Activated naive CD8-positive, alpha-beta T cell treated with anti-CD3 and anti-CD28 coated beads, Interleukin-2, amount 10 ng/mL, durations not matched to agents 7 days and 5 days (primary cell): ENCODE measurements at places on chromosomes 1 and 21. TPM values are rescaled to one million over a fixed set of nuclear protein-coding genes. Genes with fewer than 3 reads are reported as not detected.

DNA sequence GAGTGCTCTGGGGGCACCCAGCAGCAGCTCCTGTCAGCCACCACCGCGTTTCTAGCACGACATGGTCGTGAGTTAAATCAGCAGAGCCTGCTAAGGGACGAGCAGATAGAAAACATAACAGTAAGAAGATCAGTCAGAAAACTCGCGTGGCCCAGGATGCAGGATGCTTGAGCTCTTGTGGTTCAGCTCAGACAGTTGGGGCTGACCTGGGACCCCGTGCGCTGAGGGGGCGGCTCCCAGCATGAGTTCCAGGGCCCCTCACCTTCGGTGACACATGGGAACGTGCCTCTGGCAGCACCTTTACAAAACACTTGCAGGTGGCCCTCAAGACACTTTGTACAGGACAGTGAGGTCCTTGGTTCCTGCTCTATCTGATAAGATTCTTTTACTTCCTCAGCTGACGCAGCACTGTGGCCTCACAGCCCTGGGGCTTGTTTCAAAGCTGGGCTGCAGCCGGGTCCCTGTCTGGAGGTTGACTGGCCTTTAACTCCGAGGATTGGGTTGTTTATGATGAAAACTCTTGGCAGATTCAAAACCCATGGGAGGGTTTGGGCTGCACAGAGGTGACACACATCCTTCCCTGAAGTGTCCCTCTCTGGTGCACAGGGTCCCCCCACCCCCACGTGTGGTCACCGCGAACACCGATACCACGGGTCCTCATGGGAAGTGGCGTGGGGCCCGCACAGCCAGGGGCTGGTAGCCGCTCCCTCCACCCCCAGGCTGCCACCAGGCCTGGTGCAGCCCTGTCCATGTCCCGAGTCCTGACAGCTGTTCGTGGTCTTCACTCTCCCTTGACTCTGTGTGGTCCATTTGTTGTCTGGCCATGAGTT, 65.3 kb upstream of the COL6A1 start:
- DNase-seq, result no peak

GRCh38 chr21:23496729-23497128, 2110.6 kb downstream of the MRPL39 start:
- DNase-seq, result no peak

- no peak for DNase-seq
Measured at GRCh38 chr1:3051270-3052268, 17.4 kb upstream of the PRDM16 start.

- DNase-seq, result no peak
Measured at GRCh38 chr1:96995351-96995750, 273.8 kb downstream of the PTBP2 start.

- no peak for DNase-seq
Measured at GRCh38 chr1:10649517-10650201, 146.8 kb downstream of the CASZ1 start.

DNA sequence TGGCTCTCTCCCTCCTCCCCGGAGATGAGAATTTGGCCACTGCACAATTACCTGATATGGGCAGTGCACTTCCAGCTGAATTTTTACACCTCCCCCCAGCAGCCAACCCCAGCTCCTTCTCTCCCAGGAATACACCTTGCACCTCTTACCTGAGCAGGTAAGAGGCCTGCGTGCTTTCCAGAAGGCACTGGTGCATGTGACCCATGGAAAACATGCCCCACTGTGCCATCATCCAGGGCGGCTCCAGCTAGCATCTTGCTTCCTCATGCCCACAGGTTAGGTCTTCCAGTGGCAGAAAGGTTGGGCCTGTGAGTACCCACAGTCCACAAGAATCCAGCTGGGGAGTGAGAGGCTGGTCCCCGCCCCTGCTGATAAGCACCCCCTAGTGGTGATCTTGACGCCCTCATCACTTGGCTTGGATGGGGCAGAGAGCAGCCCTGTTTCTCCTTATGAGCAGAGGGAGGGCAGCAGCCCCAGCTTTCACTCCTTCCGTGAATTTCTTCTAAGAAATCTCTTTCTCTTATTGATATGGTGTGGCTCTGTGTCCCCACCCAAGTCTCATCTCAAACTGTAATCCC, 57.8 kb downstream of the EDARADD start:
- DNase-seq, result peak; percentile 34

DNA sequence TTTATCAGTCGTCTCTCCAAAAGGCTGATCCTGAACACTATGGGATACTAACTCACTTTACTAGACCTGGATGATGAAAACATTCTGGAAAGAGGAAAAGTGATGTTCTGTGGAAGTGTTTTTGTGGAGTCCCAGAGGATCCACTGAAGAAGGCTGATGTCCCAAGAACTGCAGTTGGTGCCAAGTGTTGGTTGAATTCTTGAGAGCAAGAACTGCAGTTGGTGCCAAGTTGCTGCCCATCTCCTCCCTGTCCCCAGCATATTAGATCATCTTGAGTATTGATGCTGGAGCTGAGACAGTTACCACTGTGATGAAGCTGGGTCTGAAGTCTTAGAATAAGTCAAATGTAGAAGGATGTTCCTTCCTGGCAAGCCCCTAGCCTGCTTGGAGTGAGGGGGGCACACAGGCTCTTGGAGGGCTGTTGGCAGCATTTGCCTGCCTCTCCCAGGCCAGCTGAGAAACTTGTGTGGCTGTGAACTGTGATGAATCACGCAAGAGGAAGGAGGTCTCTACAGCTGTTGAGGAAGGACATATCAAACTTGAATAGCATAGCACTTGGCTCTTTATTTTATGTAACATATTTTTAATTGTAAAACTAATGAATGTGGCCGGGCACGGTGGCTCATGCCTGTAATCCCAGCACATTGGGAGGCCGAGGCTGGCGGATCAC, 48.1 kb downstream of the DNAJC6 start:
- no peak for DNase-seq

- DNase-seq, result no peak
Measured at GRCh38 chr1:1601564-1602303, 1.8 kb upstream of the FNDC10 start.

GRCh38 chr1:167412072-167412471, 106.3 kb downstream of the CD247 start:
- DNase-seq, result no peak

DNA sequence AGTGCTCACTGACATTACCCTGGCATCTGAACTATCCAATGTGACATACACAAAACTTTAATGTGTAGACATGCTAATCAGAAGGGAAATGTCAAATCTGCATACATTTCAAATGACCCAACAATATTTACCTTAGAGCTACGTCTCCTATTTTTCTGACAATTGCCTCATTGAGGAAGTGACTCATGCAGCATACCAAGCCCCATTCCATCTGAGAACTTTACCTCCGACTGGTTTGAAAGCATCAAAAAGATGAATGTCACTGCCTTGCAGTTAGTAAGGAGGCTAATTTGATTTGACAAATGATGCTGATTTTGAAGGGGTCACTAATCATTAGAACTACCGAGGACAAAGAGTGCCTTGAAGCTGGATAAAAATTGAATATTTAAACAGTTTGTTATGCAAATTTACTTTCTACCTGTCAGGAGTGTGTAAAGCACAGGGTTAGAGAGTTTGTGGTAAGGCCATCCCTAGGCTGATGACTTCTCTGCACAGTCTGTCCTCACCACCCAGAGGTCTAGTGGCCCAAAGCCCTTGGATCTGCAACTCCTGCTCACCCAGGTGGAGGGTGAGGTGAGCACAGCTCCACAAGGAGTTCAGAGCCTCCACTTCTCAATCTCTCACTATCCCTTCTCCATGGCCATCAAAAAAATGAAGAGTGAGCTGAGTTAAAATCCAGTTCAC, 500.3 kb upstream of the C1orf87 start:
- DNase-seq, result no peak

- no peak for DNase-seq
Measured at GRCh38 chr1:29831500-29832117, 595.3 kb downstream of the PTPRU start.

- no peak for DNase-seq
Measured at GRCh38 chr1:95927061-95927460, 693.1 kb downstream of the RWDD3 start.

- DNase-seq, result no peak
Measured at GRCh38 chr1:109625176-109625575, 5.5 kb downstream of the AMPD2 start.

DNA sequence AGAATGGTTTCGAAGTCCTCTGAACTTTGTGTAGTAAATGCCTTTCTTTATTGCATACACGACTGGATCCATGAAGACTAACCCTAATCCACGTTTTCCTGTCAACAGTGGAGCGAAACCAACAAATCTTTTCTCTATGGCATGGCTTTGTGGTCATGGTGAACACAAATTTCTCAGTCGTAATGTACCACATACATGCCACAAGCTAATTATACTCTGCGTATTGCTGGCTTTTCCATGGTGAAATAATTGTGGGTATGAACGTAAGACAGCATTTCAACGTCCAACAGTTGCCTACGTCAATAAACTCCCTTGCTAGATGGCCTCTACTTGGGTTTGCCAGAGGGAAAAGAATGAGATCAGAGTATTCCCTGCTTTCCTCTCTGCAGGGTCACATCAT, 27.5 kb downstream of the INTS7 start:
- no peak for DNase-seq

DNA sequence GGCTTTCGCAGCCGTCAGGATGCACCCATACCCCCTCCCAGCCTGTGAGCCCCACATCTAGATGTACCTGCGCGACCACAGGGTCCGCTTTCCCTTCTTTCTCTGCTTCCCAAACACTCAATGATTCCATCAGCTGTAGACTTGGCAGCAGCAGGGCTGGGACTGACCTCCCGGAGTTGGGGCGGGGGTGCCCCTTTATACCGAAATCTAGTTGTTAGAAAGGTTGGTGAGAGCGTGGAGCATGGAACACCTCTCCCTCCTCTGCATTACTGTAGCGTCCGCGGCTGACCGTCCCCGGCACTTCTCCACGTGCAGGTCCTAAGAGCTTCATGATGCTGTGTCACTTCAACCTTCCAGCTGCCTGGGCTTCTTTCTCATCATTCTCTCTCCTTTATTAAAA, 21.1 kb upstream of the ACTRT2 start:
- DNase-seq, result peak; percentile 4

DNA sequence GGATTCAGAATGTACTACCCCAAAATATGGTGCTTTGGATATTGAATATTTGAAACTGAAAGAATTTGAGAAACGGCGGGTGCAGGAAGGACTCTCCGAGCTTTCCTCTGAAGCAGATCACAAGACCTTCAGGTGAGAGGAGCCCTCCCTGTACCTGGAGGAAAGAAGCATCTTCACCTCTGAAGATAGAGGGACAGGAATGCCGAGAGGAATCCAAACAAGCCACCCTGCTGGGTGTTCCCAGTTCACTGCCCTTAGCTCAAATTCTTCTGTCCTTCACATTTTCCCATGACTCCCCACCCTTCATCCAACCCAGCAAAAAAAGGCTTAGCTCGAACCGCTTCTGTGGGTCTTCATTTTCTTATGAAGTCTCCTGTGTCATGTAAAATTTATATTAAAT, 18.2 kb upstream of the PADI2 start:
- DNase-seq, result no peak

- no peak for DNase-seq
Measured at GRCh38 chr1:73662526-73662925, 535.5 kb downstream of the LRRIQ3 start.

- DNase-seq, result no peak
Measured at GRCh38 chr1:175540896-175541645, 202.3 kb downstream of the TNR start.

GRCh38 chr21:10272216-10272615, 249.2 kb upstream of the TPTE start:
- DNase-seq, result no peak

DNA sequence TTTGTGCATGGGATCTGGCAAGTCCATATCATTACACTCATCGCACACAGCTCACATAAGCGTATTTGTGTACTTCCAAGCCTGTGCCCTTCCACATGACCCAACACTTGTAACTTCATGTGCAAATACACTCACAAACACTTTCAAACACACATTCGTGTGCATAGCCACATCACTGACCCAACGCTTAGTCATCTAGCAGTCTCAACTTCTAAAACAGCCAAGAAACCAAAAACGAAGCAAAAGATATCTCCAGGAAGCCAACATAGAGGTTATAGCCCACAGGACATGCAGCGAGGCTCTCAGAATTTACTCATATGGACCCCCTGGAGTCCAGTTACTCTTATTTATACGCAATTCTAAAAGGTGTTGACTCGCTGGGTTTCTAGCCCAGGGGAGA, 10.9 kb upstream of the GOLT1A start:
- DNase-seq, result no peak

- no peak for DNase-seq
Measured at GRCh38 chr1:44501047-44501890, 96.2 kb downstream of the RNF220 start.

DNA sequence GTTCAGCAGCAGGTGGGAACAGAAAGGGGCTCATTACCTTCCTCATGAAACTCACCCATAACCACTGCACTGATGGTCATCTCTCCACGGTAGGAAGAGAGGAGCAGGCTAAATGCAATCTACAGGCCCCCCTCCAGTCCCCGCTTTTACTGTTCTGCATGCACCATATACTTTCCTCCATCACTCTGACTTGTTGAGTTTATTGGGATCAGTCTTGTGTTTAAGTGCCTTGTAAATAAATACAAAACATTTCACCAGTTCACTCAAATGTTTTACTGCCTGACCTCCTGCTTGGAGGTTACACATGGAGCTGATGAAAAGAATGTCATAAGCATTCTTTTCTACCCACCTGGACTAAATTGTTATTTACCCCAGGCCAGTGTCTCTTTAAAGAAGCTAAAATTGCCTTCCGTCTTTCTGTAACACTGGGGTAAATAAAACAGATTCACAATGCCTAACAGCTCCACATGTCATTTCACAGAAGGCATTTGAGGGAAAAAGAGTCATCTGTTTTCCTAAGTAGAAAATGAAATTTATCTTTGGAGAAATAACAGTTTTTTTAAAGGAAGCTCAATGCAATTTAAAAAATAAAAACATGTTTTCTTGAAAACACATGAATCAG, 30.7 kb downstream of the PTPN14 start:
- no peak for DNase-seq

GRCh38 chr1:99661780-99662179, 15.9 kb downstream of the PALMD start:
- no peak for DNase-seq

- no peak for DNase-seq
Measured at GRCh38 chr1:219661464-219662092, 48.7 kb upstream of the ZC3H11B start.

GRCh38 chr1:113292603-113293255, 97.6 kb upstream of the MAGI3 start:
- no peak for DNase-seq

- no peak for DNase-seq
Measured at GRCh38 chr1:236882678-236883077, 87.6 kb downstream of the MTR start.

GRCh38 chr1:152118915-152119314, 3.7 kb upstream of the TCHH start:
- no peak for DNase-seq

Gene BMP8A
- not detected for total RNA-seq

Gene ANGPTL3
- not detected for total RNA-seq

Gene OR2T2
- not detected for total RNA-seq

Gene PROK1
- not detected for total RNA-seq

Gene BSND
- not detected for total RNA-seq

Gene NBPF10
- 1.5 TPM for total RNA-seq

Gene SLC37A1
- total RNA-seq, result 24.7 TPM

Gene DIO1
- not detected for total RNA-seq

Gene TSSK3
- 0.51 TPM for total RNA-seq
